ENCODE measurements at places on chromosomes 2 and 18.

GRCh38 chr2:21371499-21372003, 247.8 kb downstream of the TDRD15 start:
- DNase-seq: no peak

- DNase-seq: no peak
These were observed 131.5 kb upstream of the STON1 start for GRCh38 chr2:48398285-48399002.

DNA sequence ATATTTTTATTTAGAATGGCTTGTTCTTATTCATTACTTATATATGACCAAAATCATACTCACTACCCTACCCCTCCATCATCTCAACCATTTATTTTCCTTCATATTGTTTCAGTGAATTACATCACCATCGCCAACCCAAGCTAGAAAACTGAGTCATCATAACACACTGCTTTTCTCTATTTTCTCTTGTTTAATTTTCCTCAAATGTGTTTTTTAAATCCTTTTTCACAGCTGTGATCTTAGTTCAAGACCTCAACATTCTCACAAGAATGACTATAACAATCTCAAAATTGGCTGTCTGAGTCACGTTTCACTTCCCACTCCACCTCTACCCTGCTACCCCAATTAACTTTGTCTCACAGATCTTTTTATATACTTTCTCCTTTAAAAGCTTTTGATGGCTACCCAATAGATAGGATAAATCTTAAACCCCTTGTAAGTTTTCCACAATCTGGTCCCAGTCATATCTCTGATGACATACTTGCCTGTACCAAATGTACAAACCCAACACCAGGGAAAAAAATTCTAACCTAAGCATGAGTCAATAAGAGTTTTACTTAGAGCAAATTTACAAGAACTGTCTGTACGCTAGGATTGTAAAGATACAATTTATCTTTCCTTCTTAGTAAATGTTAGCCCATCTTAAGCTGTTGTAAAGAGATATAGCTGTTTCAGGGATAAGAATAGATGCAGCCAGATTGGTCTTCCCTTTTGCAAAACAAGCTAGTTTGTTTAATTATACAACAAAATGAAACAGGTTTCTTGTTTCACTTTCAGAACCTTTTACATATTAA, 635.1 kb upstream of the SLC39A10 start:
- no peak for DNase-seq

DNA sequence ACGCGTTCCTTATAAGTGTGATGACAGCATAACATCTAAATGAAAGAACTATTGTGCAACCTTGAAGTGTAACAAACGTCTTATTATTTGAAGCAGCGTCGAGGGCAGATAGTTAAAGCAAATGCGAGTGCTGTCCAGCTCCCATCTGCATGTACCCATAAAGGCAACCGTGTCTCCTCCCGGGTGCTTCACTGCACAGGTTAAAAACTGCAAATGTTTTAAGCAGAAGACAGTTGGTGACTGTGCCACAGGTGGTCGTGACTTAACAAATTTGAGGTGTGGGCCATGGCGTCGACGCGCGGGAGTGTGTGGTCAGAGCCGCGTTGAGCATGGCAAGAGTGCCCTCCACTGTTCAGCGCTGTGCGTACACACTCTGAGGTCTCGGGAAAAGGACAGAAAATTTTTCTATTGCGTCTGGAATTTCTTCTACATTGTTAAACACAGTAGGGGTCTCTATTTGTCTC, 6.4 kb downstream of the SALL3 start:
- DNase-seq: no peak

GRCh38 chr2:230798769-230799399, 65.9 kb upstream of the ITM2C start:
- DNase-seq: no peak

GRCh38 chr2:58651930-58652329, 410.8 kb upstream of the FANCL start:
- DNase-seq: no peak

DNA sequence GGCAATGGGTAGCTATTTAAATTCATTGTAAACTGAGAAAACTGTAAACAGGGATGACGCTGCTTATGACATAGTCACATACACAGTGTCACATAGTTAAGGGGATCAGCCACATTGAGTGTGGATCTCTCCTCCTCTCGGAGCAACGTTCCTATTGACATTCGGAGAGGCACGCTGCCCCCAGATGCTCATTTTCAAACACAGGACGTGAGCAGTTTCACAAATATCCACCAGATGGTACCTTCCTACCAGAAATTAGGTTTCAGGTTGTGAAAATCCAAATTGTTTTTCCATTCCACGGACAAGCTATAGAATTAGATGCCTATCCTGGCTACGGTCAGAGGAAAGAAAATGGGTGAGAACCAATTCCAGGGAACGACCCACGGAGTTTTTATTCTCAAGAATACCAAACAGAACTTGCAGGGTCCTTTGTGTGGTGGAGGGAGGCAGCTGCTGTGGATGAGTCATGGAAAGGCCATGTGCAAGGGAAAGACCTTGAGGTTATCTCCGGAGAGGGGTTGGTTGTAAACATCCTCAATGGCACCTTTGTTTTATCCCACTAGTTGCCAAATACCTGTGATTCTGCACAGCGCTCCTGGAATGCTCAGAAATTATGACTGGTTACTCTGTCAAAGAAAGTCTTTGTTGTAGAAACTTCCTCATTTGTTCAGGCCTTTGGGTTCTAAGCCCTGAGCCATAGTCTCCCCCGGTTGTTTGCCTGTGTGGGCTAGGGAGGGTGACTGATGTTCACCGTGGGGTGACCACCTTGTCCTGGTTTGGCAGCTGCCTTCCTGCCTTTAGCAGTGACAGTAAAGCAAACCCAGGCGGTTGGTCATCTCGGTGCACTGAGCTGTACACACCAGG, 88.0 kb downstream of the ACTR3 start:
- no peak for DNase-seq

GRCh38 chr2:129904532-129905446, 74.7 kb upstream of the RAB6C start:
- DNase-seq: no peak

- DNase-seq: no peak
These were observed 20.0 kb downstream of the SETBP1 start for GRCh38 chr18:44700652-44701051.

DNA sequence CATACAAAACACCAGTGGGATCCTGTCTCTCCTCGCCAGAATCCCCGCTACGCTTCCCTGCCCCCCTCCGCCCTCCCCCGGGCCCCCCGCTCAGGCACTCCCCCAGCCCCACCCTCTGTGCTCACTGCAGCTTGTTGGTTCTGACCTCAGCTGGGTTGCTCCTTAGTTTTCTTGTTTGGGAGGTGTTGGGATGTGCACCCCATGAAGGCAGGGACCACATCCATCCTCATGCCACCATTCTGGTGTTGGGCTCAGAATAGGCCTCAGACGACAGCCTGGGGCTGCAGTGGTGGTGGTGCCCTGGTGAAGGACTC, 4.6 kb downstream of the SNED1 start:
- no peak for DNase-seq

DNA sequence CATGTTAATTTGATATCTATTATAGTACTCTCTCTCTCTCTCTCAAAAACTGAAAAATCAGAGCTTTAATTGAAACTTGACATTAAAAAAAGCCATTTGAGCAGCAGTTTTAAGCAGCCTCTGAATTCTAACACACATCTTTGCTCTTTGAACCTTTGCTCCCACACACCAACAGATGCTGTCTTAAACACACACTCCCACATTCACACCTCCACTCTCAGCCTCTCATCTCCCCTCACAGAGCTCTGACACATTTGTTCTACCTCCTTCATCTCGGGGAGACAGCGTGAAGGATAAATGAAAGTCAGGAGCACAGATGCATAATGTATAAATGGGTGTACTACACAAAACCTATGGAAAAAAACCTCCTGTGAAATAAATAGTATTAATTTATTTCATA, 95.2 kb downstream of the NAB1 start:
- DNase-seq: no peak

Data from stimulated activated CD4-positive, alpha-beta T cell treated with anti-CD3 and anti-CD28 coated beads, Interleukin-12 subunit alpha, Interleukin-12 subunit beta, amount 100 ng/mL, for 24 hours (primary cell).